ENCODE measurements at places on chromosomes 2 and 18.
A peak's percentile ranks its signal among the peaks of the same experiment; 100 is the strongest.

DNA sequence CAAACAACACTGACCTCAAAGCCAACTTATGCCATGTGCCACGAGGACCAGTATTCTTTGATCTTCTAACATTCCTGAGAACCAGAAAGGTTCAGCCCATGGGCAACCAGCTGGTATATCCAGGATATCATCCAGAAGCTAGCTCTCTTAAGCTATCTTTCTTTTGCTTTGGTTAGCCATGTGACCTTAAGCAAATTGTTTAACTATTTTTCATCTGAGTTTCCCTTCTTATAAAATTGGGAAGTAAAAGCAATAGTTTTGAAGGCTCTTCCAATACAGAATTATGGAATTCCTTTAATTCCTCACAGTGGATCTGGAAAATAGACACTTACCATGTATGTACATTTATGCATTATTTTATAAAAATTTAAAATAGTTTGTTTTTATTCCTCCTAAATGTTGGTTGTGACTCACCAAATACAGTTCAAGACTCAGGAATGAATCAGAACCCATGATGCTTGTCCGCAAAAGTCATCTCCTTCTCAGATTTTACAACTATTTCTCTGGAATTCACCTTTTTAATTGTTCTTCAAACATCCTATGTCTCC lies 435.7 kb downstream of the ZEB2 start:
- DNase-seq, result no peak

DNA sequence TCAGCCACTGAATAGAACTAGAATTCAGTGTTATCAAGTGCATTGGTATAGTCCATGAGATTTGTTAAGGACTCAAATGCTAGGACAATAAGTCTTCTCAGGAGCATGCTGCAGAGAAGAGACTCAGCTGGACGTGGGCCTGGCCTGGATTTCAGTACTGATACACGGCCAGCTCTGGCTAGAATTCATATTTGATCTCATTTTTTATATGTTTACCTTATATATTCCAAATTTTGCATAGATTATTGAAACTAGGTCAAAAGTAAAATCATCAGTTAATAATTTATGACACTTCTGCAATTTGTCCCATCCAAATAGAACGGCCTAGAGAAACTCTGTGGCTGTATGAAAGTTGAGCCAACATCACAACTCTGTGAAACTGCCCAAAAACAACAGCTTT lies 262.0 kb downstream of the DLGAP1 start:
- no peak for DNase-seq

DNA sequence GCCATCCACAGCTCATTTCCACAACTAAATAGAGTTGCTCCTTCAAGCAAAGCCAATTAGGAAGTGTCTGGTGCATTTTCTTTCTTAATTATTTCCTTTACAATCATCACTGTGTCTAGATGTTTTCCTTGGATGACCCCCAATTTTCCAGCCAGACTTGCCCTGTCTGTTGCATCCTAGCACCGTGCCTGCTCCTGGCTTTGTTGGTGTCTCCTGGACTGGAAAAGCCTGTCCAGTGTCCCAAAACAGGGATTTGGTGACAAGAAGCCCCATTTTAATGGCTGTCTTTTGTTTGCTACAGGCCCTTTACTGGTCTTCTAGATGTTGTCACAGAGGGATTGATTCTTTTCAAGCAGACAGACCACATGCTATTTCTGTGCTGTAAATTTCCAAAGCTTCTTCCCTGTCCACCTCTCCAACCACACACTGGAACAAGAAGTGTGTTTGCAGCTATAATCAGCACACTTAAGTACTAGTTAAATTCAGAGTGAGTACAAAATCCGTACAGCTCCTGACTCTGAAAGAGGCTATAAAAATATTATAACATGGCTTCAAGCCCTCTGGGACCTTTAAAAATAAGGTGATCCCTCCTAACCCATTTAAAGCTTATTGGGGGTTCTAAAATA lies 38.4 kb downstream of the RNF144A start:
- DNase-seq, result no peak

GRCh38 chr2:102111823-102112222 lies 30.7 kb upstream of the IL1R1 start:
- no peak for DNase-seq

DNA sequence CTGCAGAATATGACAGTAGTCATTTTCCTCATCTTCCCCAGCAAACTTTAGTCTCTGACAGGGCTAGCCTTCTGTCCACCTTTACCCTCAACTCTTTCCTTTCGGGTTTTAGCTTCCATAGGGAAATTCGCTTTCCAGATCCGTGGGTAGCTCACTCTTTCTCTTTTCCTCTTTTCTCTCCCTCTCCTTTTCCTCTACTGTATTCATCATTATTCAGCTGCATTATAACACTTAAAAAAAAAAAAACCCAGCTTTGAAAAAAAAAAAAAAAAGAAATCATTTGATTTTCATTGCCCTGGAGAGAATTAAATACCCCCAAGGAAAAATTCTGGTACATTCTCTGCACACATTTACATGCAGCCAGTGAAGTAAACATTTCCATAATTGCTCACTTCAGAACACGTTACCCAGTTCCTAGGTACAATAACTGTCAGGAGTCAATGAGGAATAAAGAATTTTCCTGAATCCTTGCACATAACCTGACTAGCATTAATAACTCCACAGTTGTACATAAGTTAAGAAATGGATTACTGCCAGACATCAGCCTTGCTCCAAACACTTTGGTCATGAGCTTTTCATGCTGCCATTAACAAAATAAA lies 63.5 kb downstream of the ZNF521 start:
- DNase-seq, result no peak

GRCh38 chr2:168439536-168439935 lies 16.5 kb upstream of the CERS6 start:
- DNase-seq, result no peak

DNA sequence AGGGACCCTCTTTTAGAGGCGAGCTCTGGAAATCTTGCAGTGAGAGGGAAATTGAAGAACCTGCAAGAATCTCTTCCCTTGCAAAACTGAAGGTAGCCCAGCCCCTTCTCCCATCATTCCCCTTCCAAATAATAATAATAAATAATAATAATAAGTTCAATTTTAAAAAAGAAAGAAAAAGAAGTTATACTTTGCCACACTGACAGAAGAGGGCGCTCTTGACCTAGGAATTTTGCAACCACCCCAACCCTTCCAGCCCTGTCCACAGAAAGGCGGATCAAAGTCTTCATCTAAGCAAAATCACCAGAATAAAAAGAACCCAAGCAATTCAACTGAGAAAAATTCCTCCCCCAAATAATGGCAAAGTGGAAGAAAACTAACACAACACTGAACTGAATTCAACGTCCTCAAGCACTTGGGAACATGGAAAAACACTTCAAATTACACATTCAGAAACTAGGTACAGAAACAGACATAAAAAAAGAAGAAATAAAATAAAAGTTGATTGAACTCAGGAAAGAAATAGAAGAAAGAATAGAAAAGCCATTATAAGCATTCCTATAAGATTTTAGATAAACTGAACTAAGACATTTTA lies 98.9 kb upstream of the GLS start:
- DNase-seq, result peak; percentile 47

DNA sequence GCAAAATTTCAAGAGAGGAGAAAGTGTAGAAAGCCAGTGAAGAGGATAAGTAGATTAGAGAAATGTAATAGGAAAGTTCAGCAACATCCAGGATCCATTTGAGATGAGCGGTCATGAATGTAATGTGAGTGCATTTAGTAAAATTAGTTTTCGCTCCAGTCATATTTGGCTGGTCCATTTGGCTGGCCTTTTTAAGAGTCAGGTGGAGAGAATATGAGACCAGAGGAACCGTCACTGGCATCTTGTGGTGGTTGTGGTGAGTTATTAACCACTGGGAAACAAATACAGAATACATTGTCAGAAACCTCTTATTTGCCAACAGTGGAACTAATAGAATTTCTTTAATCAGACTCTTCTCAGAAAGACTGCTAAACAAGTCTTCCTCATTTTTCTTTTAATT lies 1064.3 kb upstream of the CDH2 start:
- no peak for DNase-seq

DNA sequence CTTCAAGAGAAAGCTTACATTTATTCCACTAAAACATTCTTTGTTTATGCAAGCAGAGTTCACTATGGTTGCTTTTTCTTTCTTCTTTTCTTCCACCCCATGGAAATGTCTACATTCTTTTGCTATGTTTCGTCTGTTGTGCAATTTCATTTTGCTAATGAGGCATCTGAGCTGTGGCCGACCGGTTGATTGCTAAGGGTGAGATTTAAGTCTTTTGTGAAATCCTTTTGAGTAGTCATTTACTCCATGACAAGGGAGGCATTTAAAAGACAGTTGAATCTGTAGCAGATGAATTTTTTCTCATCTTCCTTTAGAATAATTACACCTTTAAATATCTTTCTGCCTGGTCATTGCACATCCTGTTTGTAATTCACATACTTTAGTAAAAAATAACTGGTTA lies 324.1 kb upstream of the THUMPD2 start:
- DNase-seq, result no peak

- DNase-seq, result no peak
These were observed 19.3 kb upstream of the CPS1 start for GRCh38 chr2:210536973-210537650.

DNA sequence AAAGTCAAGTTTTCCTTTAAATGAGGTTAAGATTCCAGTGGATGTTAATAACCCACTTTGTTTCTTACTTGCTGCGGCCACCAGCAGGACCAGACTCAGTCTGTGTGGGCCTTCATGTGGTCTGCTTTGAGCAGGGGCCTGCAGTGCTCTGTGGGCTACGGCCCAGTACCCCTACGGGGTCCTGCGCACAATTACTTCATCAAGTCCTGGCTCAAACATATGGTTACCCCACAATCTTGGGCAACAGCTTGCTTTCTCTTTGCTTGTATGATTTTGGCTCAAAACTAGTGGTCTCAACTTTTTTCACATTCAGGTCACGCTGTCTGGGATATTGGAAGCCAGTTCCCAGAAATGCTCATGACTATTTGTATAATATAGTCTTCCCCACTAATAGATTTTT lies 64.2 kb downstream of the PTPN2 start:
- no peak for DNase-seq

GRCh38 chr18:31261792-31262582 lies 56.0 kb upstream of the DSG1 start:
- DNase-seq, result no peak

- DNase-seq, result no peak
These were observed 1.2 kb downstream of the BABAM2 start for GRCh38 chr2:27891673-27892105.

DNA sequence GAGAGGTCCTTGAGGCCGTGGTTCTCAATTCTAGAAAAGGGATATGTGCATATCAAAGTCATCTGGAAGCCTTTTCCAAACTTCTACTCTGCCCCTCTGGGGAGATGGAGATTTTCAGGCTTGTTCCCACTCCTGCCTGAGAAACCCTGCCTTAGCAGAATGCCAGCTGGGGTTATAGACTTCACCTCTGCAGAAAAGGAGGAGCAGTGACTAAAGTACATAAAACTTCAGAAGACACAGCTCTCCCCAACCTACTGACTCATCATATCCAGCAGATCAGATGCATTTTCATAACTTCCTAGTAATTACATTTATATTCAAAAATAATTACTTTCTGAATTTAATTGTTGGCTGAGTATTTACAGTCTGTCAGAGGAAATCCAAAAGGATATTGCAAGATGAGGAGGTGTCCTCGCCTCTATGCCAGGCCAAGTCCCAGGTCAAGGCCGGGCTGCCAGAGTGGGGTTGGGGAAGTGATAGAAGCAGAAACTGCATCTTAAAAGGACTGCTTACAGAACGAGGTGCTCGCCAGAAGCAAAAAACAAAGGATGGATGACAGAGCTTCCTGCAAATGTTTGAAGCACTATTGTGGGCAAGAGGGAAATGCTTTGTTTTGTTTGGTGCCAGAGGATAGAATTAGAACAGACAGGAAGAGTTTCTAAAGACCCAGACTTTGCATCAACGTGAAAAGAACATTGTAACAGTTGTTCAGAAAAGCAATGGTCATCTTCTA lies 75.6 kb upstream of the APCDD1 start:
- no peak for DNase-seq

- DNase-seq, result no peak
These were observed 28.4 kb downstream of the SCYGR8 start for GRCh38 chr2:227774011-227774624.

DNA sequence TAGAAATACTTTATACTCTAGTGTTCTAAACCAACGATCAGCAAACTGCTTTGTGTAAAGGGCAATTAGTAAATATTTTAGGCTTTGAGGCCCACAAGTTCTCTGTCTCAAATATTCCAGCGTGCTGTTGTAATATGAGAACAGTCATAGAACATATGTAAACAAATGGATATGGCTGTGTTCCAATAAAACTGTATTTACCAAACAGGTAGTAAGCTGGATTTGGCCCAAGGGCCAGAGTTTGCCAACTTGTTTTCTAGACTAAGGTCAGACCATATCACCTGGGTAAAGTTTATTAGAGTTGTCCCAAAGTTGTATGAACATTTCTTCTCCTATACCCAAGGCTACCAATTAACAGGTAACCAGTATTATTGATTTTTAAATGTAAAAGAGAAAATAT lies 303.2 kb upstream of the MC4R start:
- no peak for DNase-seq

DNA sequence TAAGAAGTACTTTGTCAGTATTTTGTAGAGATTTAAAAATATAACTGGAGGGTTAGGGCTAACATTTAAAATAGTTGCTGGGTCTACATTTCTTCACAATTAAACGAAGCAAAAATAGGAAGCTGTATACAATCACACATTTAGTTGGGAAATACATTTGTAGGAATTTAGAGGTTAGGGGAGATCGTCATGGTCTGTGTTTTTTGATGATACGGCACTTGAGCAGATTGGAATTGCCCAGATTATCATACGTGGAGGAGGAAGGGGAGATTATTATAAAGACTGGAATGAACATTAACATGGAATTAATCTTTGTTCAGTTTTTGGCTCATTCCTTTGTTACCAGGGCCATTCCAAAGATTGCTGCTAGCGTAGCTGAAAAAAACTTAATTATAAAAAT lies 84.6 kb downstream of the MTA3 start:
- DNase-seq, result no peak

DNA sequence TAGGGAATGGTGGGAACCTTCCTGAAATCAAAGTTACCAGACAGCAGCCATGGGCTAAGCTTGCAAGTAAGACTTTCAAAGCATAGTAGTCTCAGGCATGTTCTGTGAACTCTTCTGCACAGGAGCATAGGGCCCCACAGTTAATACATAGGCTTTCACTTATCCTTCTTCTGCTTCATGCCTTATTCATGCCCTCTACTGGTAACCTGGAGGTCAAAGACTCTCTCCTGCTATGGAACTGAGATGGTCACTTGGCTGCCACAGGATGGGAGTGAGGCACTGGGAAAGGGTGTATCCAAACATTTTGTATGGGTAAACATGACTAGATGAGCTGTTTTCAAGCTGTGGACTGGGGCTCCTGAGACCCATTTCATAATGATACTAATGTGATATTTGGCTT lies 49.1 kb upstream of the ZNF638 start:
- DNase-seq, result no peak

GRCh38 chr2:229169751-229170150 lies 101.3 kb downstream of the PID1 start:
- no peak for DNase-seq

GRCh38 chr2:236974752-236975151 lies 110.9 kb upstream of the COPS8 start:
- no peak for DNase-seq

DNA sequence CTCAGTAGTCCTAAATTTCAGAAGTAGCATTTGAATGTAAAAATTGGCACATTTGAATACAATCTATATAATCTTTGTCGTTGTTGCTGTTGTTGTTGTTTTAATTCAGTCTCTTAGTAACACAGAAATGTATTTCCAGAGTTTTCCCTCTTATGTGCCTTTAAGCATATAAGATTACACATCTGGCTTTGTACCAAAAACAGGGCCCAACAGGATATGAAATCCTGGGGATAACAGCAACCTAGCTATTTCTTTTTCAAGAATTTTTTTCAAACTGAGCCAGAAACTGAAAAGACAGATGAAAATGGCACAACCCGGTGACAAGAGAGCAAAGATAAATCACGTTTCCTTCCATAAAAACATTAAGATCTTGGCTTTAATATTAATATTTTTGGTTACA lies 906.7 kb downstream of the NRXN1 start:
- no peak for DNase-seq

Measured in activated T-cell treated with anti-CD3 and anti-CD28 coated beads for 24 hours (primary cell).